Tracheal epithelial cell (primary cell): ENCODE measurements at places on chromosomes 5 and 9. TPM values are rescaled to one million over a fixed set of nuclear protein-coding genes. Genes with fewer than 3 reads are reported as not detected.

EDIL3 gene
- under 0.01 and 3.1 TPM in 2 replicates for total RNA-seq

CARTPT gene
- not detected in 2 replicates for total RNA-seq

ZDHHC11B gene
- total RNA-seq: under 0.01 and 0.24 TPM in 2 replicates

GABRA6 gene
- total RNA-seq: not detected in 2 replicates

LVRN gene
- 0.24 TPM in 1 of 2 replicates, not detected in the other for total RNA-seq

ZNF367 gene
- 0.85 and 2.2 TPM in 2 replicates for total RNA-seq

TLR4 gene
- total RNA-seq: 0.48 and 0.64 TPM in 2 replicates

BSPRY gene
- total RNA-seq: 4.7 and 6.5 TPM in 2 replicates

CARD9 gene
- total RNA-seq: under 0.01 and 1.9 TPM in 2 replicates

SEMA4D gene
- 3.4 and 4.5 TPM in 2 replicates for total RNA-seq

IL7R gene
- 1.4 TPM in 1 of 2 replicates, not detected in the other for total RNA-seq

SLC36A2 gene
- total RNA-seq: not detected in 2 replicates

MSX2 gene
- total RNA-seq: under 0.01 TPM in 1 of 2 replicates, not detected in the other

TICAM2 gene
- total RNA-seq: 0.43 and 0.72 TPM in 2 replicates

NIPBL gene
- 13.7 and 20.2 TPM in 2 replicates for total RNA-seq

CCDC171 gene
- total RNA-seq: 1.1 and 1.9 TPM in 2 replicates

FGF1 gene
- 0.21 and 2.4 TPM in 2 replicates for total RNA-seq

ZFP37 gene
- total RNA-seq: 0.48 and 0.64 TPM in 2 replicates

SLF1 gene
- 2.9 and 4.7 TPM in 2 replicates for total RNA-seq

PROB1 gene
- 0.72 and 1.5 TPM in 2 replicates for total RNA-seq

STKLD1 gene
- total RNA-seq: 0.48 TPM in 1 of 2 replicates, not detected in the other

PRR16 gene
- 0.48 TPM in 1 of 2 replicates, not detected in the other for total RNA-seq

PIP5KL1 gene
- 3.8 and 6.0 TPM in 2 replicates for total RNA-seq

FAM81B gene
- not detected in 2 replicates for total RNA-seq

SPINK1 gene
- total RNA-seq: 3.6 TPM in 1 of 2 replicates, not detected in the other

PCDHGA10 gene
- 2.2 and 4.3 TPM in 2 replicates for total RNA-seq

ATP10B gene
- total RNA-seq: 0.96 and 1.3 TPM in 2 replicates

PCSK5 gene
- 3.0 and 12.5 TPM in 2 replicates for total RNA-seq

SHISAL2B gene
- total RNA-seq: not detected in 2 replicates

TMEM174 gene
- not detected in 2 replicates for total RNA-seq
